ENCODE measurements at places on chromosomes 16 and 17. TPM values are rescaled to one million over a fixed set of nuclear protein-coding genes. Genes with fewer than 3 reads are reported as not detected.
A peak's percentile ranks its signal among the peaks of the same experiment; 100 is the strongest.

Gene HOXB8
- total RNA-seq, result not detected

Gene STX1B
- total RNA-seq, result 1.8 TPM

Gene PPL
- total RNA-seq, result not detected

Gene BANP
- 32.1 TPM for total RNA-seq

Gene KRT33A
- not detected for total RNA-seq

Gene RTN4RL1
- 0.49 TPM for total RNA-seq

Gene FBXO39
- total RNA-seq, result not detected

DNA sequence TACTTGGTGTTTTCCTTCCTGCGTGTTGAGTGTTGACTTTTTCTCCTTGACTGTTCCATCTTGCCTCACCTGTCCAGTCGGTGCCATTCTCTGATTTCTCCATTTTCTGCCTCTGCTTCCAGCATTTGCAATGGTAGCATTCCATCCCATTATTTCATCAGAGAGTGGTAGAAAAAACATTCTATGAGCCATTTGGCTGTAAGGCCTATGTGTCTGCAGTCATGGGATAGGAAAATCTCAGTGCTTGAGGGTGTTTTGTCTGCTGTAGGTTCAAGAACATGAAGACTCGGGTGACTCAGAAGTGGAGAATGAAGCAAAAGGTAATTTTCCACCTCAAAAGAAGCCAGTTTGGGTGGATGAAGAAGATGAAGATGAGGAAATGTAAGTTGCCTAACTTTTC, 2.7 kb downstream of the UTP18 start:
- DNase-seq, result no peak

DNA sequence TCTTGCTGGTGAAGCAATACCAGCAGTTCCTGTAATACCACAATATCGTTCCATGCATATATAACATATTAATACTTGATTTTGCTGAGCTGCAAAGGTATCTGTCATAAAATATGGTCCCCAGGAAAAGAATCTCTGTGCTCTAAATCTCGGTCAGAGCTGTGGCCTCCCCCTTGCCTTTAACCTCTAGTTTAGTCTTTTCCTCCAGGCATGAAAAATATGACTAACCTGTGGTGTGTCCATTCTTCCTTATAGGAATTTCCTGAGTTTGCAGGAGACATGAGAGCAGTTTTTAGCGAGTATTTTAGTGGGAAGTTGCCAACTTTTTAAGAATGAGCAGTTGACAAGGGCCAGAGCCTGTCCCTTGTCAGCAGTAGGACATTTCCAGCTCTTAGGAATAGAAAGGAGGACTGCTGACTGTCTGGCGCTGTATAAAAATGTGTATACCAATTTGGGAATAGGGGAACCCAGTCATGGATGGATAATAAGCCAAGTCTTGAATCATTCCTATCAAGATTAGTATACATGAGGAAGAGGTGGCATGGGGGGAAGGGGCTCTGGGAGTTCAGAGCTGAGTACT, 8.7 kb downstream of the ATXN1L start:
- DNase-seq, result no peak

DNA sequence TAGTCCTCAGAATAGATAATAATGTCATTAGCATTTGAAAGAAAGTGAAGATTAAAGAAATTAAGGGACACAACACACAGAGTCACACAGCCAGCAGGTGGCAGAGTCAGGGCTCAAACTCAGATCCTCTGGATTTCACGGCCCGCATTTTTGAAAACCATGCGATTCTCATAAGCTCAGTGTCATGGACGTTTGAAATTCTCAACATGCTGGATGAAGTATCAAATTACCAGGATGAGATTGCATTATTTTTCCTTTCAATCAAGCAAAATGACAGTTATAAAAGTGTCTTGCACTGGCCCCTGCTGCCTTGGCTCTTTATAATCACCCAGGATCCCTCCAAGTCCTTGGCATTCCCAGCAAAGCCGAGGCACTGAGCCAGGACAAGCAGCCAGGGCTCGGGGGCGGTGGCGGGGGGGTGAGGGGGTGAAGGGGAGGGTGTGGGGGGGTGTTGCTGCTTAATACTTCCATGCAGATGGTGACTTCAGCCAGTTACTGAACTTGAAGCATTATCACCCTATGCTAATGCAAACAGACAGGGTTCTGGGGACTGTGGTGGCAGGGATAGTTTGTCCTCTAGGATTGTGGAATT, 6.6 kb upstream of the BMERB1 start:
- peak; percentile 76 for DNase-seq

DNA sequence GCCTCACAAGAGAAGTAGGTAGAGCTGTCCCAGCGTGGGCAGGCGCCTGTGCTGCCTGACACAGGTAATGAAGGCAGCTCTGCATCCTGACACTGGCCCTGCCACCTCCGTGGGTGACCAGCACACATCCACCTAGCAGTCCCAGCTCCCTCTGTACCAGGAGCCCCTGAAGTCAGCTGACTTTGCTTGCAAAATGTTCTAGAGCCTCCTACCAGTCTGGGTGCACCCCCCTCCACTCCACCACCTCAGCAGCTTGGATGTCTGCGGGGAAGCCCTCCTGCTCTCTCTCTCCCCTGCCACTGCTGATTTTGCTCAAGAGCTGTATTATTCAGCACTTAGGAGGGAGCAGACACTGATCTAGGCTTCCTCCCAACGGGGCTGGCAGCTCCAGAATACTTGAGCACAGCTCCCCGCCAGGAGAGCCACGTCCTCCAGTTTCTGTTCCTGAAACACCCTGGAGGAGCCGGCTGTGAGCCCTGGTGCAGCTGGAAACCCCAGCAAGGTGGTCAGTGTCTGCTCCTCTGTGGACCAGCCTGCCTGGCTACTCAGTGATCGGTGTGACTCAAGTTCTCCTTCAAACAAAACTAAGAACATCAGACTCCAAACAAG, 1.0 kb downstream of the RNF166 start:
- DNase-seq, result peak; percentile 57

GRCh38 chr17:14214271-14214670, 22.4 kb downstream of the CDRT15 start:
- DNase-seq, result no peak

GRCh38 chr17:33385713-33386112, 92.6 kb upstream of the ASIC2 start:
- no peak for DNase-seq

DNA sequence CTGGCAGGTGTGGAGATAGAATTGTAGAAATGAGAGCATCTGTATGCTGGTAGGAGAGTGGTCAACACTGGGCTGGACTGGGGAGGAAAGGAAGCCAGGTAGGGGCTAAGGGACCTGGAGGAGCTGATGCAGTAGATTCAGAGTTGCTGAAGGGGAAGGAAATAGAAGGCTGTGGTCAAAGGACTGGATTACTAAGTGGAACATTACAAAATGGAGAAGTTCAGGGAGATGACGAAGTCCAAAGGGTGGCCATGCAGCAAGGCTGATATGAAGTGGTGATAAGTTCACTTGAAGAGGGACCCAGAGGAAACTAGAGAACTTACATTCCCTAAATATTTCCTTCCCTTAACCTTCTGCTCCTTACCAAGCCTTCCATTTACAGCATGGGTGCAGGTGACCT, 8.6 kb upstream of the CCL2 start:
- DNase-seq, result no peak

All from activated CD8-positive, alpha-beta T cell treated with anti-CD3 and anti-CD28 coated beads for 36 hours (primary cell).